ENCODE measurements at places on chromosomes 4 and X.

DNA sequence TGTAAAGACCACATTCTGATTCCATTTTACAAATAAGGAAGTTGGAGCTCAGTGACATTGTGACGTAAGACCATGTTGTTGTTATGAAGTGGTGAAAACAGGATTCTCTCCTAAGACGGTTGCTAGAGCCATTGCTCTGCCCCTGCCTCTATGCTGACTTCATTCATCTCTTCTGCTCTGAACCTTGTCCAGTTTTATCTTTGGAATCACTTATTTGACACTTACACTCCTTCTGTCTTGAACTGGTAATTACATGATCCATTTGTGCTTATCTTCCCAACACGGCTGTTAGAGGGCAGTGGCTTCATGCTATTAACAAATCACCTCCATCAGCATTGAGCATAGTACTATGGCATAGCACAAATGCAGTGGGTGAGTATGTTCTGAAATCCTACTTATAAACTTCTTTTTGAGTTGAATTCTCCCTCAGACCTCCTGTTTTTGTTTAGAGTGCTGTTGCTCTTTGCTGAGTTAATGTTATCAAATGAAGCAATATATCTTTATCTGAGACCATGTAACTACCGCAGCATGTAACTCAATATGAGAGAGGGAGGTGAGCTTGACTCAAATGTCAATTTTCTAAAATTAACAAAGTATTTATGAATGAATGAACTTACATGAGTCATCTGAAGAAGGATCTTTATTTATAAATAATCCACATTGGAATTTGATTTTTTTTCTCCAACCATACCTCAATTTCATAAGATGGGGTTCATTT lies 177.8 kb downstream of the RASL11B start:
- no peak for DNase-seq

GRCh38 chr4:138405934-138406567 lies 163.9 kb upstream of the SLC7A11 start:
- DNase-seq = no peak

DNA sequence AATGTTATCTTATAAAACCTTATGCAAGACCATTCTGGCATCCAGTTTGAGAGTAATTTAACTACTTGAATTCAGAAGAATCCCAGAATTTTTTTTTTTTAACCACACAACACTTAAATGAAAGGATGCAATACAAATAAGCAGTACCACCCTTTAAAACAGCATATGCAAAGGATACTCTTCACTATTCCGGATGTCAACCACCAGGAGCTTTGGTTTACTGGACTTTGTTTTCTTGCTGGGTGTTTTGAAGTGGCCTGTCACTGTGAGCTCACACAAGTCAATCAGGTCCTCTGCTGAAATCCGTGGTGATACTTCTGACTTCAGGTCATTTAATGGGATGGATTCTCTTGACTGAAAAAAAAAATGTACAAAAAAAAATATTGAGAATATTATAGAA lies 200.0 kb downstream of the TBCK start:
- DNase-seq = no peak

DNA sequence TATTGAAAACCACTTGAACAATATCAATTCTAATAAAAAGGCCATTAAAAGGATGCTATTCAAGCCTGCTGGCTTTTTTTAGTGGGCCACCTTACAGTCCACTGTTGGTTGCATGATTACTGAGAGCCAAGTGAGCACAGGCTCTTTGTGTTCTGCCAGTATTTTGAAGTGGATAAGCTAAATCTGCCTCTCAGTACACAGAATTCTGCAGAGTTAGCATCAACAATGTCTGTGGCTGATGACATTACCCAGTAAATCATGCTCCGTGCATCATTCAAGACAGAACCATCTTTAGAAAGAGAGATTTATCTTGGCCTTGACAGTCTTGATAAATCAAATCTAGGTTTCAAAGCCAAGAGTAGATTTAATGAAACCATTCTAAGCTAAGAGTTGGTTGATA lies 119.0 kb upstream of the GNPDA2 start:
- no peak for DNase-seq

GRCh38 chr4:6776920-6777635 lies 5.4 kb upstream of the KIAA0232 start:
- no peak for DNase-seq

- no peak for DNase-seq
Measured at GRCh38 chr4:113478032-113478431, 283.5 kb downstream of the CAMK2D start.

GRCh38 chr4:99809326-99809725 lies 7.3 kb upstream of the DAPP1 start:
- no peak for DNase-seq

DNA sequence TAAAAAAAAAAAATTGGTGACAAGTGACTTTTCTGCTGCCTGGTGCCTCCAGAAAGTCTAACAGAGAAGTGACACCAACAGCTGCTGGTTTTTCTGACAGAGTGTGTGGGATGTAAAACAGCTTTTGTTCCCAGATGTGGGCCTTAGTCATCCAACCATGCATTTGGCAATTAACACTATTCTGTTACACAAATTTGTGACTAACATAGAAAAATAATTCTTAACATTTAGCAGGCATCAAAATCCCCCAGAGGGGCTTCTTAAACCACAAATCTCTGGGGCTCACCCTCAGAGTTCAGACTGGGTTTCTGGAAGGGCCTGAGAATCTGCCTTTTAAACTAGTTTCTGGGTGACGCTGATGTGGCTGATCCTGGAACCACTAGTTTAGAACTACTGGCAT lies 100.5 kb upstream of the PCDH7 start:
- DNase-seq = no peak

DNA sequence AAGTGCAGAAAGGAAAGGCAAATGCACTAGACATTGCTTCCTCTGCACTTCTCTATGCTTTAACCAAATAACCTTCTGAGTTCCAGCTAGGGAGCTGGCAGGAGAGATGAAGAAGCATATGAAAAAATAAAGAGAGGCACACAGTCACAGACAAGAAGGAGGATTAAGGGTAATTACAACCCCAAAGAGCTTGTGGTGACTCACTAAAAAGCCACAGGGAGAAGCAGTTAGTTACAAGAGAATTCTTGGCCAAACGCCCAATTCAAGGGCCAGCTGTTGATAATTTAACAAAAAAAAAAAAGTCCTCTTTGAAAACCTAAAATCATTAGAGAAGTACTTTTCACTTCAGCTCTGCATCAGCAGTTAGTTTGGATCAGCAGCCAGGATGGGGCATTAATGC lies 478.0 kb downstream of the KCNIP4 start:
- no peak for DNase-seq

DNA sequence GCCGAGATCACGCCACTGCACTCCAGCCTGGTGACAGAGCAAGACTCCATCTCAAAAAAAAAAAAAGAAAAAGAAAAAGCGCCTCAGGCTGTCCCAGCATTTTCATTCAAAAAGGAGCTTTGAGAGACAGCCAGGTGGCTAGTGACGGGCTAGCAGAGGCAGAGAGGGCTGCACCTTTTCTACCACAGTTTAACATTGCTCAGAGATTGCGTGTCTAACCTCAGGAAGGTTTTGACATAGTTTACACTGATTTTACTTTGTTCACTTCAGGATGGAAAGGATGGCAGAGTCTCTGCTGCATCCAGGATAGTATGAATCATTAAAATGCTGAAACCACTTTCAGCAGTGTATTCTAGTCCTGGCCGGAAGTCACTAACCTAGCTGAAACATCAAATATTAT lies 28.1 kb downstream of the ZFP42 start:
- DNase-seq = no peak

DNA sequence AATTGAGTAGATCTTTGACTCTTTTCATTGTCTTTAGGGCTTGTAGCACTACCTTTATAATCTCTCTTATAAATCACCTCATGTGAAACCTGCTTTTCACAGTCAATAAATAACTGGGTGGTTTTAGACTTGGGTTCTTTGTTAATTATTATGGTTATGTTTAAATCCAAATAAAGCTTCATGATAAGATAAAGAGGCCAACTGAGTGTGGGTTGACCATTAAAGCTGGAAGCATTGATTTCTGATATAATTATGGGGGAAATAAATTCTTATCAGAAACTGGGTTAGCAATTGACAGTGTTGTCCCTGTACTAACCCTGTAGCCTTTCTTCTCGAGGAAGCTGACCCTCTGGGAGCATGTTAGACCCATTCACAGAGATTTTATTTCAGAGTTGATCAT lies 384.7 kb upstream of the LCORL start:
- no peak for DNase-seq

- no peak for DNase-seq
Measured at GRCh38 chrX:15163131-15163530, 106.8 kb downstream of the ASB9 start.

- DNase-seq = no peak
Measured at GRCh38 chr4:99859618-99860017, 34.6 kb downstream of the LAMTOR3 start.

DNA sequence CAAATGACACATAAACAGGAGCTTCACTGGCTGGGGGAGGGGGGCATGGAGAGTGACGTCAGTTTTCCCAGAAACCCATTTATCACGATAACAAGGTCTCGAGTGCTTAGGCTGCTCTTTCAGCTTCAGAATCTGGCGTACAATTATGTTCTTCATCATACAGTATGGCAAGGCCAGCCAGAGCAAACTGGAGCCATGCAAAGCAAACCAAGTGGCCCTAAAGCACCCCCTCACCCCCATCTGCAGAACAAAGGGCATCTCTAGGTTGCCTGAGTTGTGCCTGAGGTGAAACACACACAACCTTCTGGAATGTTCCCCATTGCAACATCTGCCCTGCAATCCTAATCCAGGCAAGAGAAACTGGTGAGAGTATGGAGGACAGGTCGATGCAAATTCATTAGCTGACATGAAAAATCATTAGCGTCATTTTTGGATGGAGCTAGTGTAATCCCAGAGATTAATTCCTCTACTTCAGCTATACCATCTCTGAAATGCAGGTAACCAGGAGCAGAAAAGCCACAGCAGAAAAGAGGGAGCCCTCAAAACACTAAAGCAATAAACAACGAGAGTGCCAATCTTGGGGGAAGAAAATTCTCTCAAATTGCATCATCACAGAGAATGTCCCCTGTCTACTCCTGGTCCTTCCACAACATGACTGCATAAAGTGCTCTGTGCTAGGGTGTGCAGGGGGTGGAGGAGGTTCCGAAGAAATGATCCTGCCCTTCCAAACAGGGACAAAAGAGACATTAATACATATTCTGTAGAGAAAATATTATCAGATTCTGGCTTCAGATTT lies 1.8 kb downstream of the SEPTIN6 start:
- no peak for DNase-seq

GRCh38 chr4:16790508-16790907 lies 107.9 kb downstream of the LDB2 start:
- no peak for DNase-seq

- no peak for DNase-seq
Measured at GRCh38 chrX:17527922-17528321, 152.9 kb downstream of the NHS start.

DNA sequence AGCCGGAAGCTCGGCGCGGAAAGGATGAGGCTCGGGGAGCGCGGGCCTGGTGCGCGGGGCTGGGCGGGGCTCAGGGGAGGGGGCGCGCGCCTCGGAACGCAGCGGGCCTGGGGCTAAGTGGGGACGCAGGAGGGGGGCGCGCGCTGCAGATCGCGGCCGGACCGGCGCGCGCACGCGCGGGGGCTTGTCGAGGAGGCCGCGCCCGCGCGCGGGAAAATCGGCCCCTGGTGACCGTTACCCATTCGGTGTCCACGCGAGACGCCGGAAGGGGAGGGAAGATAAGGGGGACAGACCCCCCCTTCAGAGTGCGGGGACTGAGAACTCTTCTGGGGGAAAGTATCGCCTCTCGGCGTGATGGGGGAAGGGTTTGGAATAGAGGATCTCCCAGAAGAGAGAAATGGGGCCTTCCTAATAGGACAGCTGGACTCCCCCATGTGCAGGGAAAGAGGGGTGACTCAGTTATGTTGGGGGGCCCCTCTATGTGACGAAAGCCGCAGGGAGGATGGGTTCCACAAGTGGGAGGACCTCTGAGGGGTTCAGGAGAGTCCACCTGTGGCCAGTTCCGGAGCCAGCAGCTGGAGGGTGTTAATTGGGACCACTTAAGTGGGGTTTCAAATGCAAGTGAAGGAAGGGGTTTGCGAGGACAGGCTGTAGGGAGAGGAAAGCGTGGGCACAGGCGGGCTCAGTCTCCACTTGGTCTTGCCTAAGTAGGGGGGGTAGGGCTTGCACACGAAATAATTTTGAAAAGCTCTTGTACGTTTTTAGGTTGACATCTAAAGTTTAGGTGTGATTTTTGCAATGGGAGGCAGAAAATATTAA lies 584 bp downstream of the SUV39H1 start:
- DNase-seq = no peak

DNA sequence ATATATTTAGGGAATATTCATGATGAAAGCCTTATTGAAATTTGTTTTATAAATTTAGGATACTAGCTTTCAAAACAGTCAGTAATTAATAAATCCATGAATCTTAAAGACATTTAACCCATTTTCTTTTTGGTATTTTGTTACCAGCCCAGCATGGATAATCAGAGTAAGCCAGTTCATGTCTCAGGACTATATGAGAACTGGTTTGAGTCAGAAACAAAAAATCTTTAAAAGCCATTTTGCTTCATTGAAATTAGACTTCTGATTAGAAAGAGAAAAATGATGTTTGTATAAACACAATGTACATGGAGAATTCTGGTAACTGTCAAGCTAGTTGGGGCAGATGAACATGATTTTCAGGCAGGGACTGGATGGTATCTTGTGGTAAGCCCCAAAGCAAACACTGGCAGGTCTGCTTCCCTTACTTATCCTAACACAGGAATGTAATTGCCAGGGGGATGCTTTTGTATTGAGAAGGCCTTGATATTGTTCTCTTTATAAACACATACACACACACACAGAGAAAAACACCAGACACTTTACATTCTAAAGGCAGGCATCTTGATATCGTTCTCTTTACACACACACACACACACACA lies 9.4 kb downstream of the ARHGAP10 start:
- DNase-seq = no peak

DNA sequence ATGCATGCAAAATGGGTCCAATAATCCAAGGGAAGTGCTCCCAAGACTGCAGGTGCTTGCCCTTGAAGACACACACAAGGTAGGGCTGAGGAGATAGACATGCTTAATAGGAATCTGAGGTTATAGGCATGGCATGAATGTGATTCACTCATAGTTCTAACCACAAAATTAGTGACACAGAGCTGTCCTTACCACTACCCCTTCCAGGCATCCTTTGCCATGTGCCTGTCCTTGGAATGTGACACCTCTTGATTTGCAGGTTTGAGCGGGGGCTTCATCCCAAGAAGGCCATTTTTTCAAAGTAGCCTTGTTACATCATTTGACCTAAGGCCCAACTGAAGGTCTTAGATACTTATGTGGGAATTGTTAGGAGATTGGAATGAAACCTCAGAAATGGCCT lies 112.5 kb downstream of the CCNG2 start:
- DNase-seq = no peak

DNA sequence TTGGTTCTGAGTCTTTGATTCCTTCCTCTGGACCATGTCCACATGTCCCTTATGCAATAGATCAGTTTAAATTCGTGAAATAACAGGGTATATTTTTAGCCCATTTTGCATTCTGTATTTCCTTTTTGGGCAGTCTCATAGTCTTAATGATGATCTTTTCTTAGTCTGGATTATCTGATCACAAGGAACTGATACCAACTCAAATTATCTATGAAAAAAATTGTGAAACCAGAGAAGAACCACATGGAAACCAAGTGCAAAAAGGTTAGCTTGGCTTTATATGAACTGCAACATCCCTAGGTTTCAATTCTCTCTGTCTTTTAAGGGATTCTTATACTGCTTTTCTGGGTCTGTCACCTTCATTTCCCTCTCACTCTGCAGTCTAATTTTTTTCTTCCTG lies 608.6 kb upstream of the AADAT start:
- no peak for DNase-seq

GRCh38 chr4:84501721-84502267 lies 2.7 kb upstream of the NKX6-1 start:
- DNase-seq = no peak

- no peak for DNase-seq
Measured at GRCh38 chr4:22477813-22478182, 38.1 kb downstream of the ADGRA3 start.

Measured in central memory CD8-positive, alpha-beta T cell (primary cell).